Hippocampal formation (tissue), 2 donors: ENCODE measurements at places on chromosomes 5 and 9.

GRCh38 chr5:24268482-24269056, 376.2 kb downstream of the CDH10 start:
- no peak for DNase-seq

DNA sequence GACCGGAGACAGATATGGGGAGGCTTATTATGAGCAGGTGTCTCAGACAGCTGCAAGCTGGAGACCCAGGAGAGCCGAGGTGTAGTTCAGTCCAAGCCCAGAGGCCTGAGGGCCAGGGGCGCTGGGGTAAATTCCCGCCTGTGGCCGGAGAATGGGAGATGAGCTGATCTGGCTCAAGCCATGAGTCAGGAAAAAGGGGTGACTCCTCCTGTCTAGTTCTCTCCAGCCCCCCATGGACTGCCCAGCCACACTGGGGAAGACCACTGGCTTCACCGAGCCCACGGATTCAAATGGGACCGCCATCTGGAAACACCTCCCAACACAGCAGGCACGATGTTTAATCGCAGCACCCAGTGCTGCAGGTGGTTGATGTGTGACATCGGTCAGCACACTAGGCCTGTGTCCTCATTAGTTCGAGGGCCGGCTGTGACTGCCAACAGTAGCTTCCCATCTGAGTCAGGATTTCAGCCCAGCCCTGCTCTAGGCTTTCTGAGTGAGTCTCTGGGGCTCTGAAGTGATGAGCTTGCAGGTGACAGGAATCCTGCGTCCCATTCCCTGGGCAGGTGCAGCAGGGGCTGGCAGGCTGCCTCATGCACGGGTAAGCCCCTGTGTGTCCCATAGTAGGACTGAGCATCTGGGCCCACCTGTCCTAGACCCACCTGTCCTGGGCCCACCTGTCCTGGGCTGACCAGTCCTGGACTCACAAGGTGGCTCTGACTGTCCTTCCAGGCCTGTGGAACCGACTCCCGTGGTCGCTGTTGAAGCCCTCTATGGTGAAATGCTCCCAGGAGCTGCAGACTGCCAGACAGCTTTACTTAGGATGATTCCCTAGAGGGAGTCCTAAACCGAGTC, 49.7 kb downstream of the AHRR start:
- DNase-seq, result no peak

DNA sequence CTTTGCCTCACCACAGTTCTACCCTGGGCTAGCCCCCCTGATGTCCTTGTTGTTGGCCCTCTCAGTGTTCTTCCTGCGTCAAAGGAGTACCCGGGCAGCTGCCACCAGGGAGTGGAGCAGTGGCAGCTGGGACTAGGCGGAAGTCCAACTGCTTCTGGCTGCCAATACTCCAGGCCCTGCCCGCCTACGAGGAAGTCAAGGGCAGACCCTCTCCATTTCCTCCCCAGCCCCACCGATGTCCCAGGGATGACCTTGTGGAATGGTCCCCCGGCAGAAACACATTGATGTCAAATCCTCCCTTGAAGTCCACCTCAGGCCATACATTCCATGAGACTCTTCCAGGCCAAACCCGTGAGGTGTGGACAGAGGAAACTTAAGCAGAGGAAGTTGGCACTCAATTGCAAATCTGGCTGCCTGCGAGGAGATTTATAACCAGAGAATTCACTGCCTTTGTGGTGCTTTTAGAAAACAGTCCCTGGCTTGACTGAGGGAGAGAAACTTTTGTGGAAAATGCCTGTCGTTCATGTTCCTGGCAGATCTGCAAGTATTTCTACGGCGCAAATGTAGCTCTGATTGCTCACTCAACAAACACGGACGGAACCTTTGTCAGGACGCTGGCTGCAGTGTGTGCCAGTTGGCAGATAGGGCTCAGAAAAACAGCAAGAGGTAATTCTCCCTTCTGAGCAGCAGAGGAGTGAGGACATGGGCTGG, 339.7 kb downstream of the RAB3C start:
- DNase-seq, result peak; percentile 55

GRCh38 chr9:96491880-96492525, 42.0 kb downstream of the HABP4 start:
- DNase-seq, result no peak

GRCh38 chr5:134003817-134004625, 754 bp downstream of the VDAC1 start:
- no peak for DNase-seq

DNA sequence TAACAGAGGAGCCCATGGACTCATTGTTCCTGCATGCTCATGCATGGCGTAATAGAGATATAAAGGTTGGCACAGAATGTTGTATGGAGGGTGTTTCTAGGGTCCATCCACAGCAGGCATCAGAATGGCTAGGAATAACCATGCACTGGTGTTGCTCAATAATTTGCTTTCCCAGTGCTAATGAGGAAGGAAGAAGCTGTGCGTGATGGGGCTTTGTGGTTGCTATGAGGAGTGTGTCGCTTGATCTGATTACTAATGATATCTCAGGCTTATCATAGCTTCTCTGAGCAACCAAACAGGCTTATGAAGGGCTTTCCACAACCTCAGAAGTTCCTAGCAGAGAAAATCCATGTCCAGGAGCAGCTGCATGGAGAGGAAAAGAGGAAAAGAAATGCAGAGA, 151.3 kb upstream of the TRPC7 start:
- DNase-seq, result no peak

- no peak for DNase-seq
These were observed 178.2 kb downstream of the SEC61B start for GRCh38 chr9:99400184-99400731.

DNA sequence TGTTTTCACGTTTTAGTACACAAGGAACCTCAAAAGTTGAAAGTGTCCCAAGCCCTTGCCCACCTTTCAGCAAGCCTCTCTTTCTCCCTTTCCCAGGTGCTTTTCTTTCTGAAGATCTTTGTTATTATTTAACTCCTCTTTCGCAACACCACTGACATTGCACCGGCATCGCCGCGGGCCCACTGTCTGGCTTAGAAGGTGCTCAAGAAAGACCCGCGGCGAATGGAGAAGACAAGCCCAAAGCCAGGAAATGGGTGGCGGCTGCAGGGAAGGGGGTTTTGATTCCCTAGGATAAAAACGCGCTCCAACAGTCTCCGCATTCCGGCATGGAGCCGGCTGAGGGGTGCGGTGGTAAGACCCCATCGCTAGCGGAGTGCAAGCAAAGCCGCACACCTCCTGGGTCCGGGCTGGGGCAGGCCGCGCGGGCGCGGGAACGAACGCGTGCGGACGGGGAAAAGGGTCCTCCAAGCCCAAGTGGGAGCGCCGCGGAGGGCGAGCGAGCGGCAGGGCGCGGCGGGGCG, 404 bp upstream of the AFAP1L1 start:
- no peak for DNase-seq

DNA sequence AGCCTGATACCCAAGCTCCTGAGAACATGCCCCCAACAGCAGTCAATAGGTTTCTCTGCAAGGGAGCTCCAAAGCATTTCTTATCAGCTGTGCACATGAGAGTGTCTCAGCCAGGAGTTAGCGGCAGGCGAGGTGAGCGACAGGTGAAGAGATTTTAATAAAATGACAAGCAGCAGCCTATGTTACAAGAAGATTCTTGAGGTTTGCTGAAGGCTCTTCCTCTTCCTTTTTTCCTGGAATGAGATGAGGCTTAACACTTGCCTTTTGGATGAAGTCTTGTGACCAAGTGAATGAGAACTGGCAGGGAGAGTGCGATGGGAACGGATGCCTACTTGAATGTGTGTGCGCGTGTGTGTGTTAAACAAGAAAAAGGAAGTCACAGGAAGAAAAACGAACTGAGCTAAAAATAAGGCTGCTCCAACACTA, 76.1 kb downstream of the SHB start:
- DNase-seq, result no peak

DNA sequence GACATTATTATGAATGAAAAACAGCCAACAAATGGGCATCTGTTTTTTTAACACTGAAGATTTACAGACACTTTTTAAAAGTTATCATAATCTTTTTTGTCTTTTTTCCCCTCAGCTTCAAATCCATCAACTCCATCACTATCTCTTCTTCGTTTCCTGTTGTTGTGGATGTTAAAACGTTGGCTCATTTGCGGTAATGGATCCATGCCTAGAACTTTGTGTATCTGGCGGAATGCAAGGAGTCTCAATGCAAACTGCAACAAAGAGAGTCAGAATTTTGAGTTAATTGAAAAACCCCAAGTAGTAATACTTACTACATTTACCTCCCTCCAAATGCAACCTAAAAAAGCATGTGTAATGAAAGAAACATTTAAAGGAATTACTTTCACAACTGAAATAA, 42.9 kb upstream of the MTMR12 start:
- DNase-seq, result no peak

DNA sequence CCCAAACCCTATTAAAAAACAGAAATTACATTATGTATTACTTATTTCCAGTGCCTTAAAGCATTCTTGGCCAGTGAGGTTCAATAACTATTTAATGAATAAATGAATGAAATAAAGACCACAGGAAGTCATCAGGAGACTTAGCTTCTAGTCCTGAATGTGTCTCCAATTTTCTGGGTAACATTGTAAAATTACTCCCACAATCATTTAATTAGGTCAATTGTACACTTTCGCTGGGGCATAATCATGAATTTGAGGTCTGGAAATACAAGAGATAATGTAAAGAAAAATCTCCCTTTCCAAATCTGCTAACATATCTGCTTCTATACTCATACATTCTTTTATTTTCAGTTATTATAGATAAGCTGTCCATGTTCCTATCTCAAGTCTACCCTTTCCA, 199.2 kb downstream of the TLR4 start:
- DNase-seq, result no peak

- DNase-seq, result no peak
These were observed 136.7 kb downstream of the FGF10 start for GRCh38 chr5:44252545-44252944.

- DNase-seq, result no peak
These were observed 84.0 kb downstream of the KCNIP1 start for GRCh38 chr5:170587808-170588207.

DNA sequence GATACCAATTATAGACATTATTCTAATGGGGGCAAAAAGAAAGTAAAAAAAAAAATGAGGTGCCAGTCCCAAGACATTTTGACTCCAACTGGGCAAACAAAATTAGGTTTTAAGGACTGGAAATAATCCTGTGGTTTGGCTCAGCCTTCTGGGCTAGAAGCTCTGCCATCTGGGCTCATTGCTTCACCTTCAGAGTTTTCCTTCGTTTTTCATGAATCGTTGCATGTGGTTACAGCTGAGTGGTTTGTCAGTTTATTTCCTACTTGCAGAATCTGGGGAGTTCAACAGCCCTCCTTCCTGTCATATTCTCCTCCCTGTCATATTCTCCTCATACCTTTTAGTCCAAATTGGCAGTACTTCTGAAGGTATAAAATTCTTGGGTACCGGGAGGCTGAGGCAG, 12.0 kb downstream of the UGT3A2 start:
- no peak for DNase-seq

- no peak for DNase-seq
These were observed 29.3 kb upstream of the NKD2 start for GRCh38 chr5:979100-979817.

DNA sequence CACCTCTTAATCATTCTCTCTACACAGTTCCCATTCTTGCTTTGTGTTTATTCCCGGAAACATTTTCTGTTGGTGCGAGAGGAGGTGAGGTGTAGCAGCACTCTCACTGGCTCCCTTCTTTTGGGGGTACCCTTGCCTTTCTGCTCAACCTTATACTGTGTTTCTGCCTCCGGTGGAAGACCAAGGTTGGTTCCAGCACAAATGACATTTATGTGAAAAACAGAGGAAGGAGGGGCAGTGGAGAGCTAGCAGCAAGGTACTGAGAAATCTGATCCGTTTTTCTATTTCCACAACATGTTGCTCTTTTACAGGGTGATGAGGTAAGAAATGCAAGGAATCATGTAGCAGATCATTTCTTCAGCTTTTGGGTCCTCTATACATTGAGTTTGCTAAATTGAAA, 648.0 kb upstream of the DMAC1 start:
- no peak for DNase-seq

DNA sequence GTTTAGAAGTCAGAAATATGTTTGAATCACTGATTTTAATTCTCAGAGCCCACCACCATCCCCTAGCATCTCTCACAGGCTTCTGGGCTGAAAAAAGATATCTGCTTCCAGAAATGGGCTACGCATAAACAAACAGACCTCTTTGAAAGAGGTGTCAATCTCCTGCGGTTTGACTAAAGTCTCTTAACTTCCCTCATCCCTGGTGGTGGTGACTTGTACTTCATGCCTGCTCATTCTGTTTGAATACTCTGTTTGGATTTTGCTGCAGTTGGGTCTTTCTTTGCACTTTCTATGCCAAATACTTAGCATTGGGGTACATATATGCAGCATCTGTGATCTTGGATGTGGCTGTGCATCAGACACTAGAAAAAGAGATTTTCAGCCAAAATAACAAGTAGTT, 157.2 kb upstream of the ATP10B start:
- DNase-seq, result no peak

DNA sequence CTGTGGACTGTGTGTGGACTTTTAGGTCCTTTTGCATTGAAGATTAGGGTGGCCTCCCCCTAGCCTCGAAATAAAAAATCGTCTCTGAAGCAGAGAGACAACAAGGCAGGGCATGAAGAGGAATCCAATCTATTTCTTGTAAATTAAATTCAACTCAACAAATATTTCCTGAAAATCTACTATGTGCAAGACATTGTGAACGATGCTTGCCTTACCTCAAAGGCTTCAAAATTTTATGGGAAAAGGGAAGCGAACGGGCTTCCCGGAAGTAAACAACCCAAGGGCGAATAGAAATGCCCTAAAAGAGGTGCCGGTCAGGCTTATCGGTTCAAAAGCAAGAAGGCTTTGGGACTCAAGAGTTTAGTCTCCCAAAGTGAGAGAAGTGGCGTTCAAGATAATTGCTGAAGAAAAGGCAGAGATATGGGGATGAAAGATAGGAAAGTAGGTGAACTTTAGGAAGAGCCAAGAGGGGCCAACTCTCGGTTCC, 525 bp downstream of the KIF24 start:
- no peak for DNase-seq

- DNase-seq, result peak; percentile 51
These were observed 4.6 kb downstream of the CSF1R start for GRCh38 chr5:150081541-150082283.

- no peak for DNase-seq
These were observed 45.2 kb downstream of the RNF180 start for GRCh38 chr5:64210866-64211265.

DNA sequence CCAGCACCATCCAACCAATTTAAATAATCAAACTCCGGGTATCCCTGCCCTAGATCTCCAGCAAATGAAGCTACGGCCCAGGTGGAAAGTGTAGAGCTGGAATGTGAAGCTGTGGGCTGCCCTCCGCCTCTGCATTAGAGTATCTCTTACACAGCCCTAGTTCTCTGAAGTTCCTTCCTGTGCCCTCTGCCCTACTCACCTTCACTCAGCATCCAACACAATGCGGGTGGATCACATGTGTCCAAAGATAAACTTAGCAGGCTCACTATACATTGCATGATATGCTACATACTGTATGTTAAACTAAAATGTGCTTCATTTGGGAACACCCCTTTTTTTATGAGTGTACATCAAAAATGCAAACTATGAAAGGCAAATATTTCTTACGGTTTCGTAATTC, 70.0 kb upstream of the RAD23B start:
- DNase-seq, result no peak

- no peak for DNase-seq
These were observed 3.0 kb downstream of the ATOX1 start for GRCh38 chr5:151755383-151755782.
